Upper lobe of left lung (tissue), 6 donors: ENCODE measurements at places on chromosomes 2 and 18. TPM values are rescaled to one million over a fixed set of nuclear protein-coding genes. Genes with fewer than 3 reads are reported as not detected.

- no peak for DNase-seq
- H3K27me3 ChIP-seq: peaks cover 23% of the 10 kb centered on the region
- H3K27ac ChIP-seq: no peak overlapping the region
- peaks cover 22% of the 10 kb centered on the region for H3K4me1 ChIP-seq
- peak overlapping the region; percentile 57 for H3K4me3 ChIP-seq
Observed at GRCh38 chr2:70901227-70902066, 34.3 kb upstream of the ATP6V1B1 start.

DNA sequence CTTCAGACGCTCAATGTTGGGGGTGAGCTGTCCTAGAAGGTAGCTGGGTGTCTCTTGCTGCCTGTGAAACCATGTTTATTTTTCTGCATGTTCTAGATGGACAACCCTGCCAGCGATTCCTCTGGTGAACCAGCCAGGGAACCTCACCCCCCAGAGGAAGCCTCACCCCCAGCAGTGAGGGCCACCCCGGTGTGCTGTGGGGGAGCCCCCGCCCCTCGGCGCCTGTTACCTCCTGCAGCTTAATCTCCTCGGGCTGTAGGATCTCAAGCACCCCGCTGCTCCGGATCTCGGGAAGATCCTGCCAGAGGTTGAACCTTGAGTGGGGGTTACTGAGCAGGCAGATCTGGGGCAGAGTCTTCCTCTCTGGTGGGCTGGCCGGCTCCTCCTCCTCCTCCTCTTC, 50.0 kb downstream of the SNORC start:
- H3K27ac ChIP-seq: no peak overlapping the region
- no peak for DNase-seq
- no peaks in the 10 kb centered on the region for H3K4me1 ChIP-seq
- H3K36me3 ChIP-seq: no peaks in the 10 kb centered on the region
- no peak overlapping the region for H3K4me3 ChIP-seq

DNA sequence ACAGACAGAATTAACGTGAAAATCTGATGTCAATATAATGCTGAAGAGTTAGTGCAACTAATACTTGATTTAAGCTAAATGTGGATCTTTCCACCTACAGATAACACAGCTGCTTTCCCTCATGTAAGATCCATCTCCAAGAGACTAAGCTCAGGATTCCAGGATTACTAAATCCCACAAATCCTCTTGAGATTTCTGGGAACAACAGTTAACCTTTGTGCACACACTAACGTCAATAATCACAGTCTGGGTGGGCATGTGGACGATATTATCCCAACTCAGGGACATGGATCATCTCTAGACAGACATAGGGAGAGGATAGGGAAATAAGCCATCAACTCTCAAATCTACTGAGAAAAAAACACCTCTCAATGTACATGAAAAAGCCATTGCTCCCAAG, 432.6 kb downstream of the SATB2 start:
- no peaks in the 10 kb centered on the region for H3K4me1 ChIP-seq
- H3K27me3 ChIP-seq: no peaks in the 10 kb centered on the region
- no peak for DNase-seq
- no peak overlapping the region for H3K4me3 ChIP-seq
- no peak overlapping the region for H3K27ac ChIP-seq
- H3K36me3 ChIP-seq: no peaks in the 10 kb centered on the region

GRCh38 chr2:12767541-12767940, 50.8 kb downstream of the TRIB2 start:
- H3K36me3 ChIP-seq: no peaks in the 10 kb centered on the region
- no peak for DNase-seq
- no peaks in the 10 kb centered on the region for H3K27me3 ChIP-seq
- no peak overlapping the region for H3K27ac ChIP-seq

GRCh38 chr2:173232956-173233744, 121.5 kb upstream of the CDCA7 start:
- no peaks in the 10 kb centered on the region for H3K4me1 ChIP-seq
- DNase-seq: no peak
- peaks cover 31% of the 10 kb centered on the region for H3K36me3 ChIP-seq
- H3K27me3 ChIP-seq: no peaks in the 10 kb centered on the region
- H3K4me3 ChIP-seq: no peak overlapping the region
- no peak overlapping the region for H3K27ac ChIP-seq

GRCh38 chr2:142756430-142756829, 121.0 kb upstream of the KYNU start:
- H3K4me3 ChIP-seq: no peak overlapping the region
- no peaks in the 10 kb centered on the region for H3K4me1 ChIP-seq
- H3K27me3 ChIP-seq: no peaks in the 10 kb centered on the region

DNA sequence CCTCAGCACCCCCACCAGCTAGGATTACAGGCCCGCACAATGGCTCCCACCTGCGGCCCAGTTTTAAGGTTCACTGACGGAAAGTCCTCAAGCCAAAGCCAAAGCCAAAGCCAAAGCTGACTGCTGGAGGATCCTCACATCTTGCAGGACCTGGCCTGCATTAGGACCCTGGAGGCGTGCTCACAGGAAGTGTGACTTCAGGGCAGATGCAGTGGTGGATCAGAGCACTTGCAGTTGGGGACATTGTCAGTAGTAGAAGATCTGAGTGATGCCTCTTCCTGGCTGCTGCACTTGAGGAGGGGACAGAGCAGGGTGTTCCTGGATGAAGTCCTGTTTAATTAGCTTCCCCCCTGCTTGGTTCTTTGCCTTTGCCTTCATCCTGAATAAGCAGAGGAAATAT, 69.0 kb upstream of the ALPP start:
- H3K27ac ChIP-seq: no peak overlapping the region
- H3K36me3 ChIP-seq: no peaks in the 10 kb centered on the region
- no peak for DNase-seq
- peaks cover 5% of the 10 kb centered on the region for H3K4me1 ChIP-seq
- no peaks in the 10 kb centered on the region for H3K27me3 ChIP-seq

GRCh38 chr18:3360211-3360610, 89.8 kb upstream of the TGIF1 start:
- DNase-seq: peak; percentile 69
- H3K4me1 ChIP-seq: no peaks in the 10 kb centered on the region
- no peaks in the 10 kb centered on the region for H3K27me3 ChIP-seq
- no peak overlapping the region for H3K27ac ChIP-seq

GRCh38 chr2:196725218-196725617, 74.3 kb downstream of the GTF3C3 start:
- no peaks in the 10 kb centered on the region for H3K27me3 ChIP-seq
- H3K27ac ChIP-seq: no peak overlapping the region
- no peak for DNase-seq
- no peaks in the 10 kb centered on the region for H3K36me3 ChIP-seq
- H3K4me3 ChIP-seq: no peak overlapping the region

ZNF804A gene
- 0.89 TPM for total RNA-seq

DNA sequence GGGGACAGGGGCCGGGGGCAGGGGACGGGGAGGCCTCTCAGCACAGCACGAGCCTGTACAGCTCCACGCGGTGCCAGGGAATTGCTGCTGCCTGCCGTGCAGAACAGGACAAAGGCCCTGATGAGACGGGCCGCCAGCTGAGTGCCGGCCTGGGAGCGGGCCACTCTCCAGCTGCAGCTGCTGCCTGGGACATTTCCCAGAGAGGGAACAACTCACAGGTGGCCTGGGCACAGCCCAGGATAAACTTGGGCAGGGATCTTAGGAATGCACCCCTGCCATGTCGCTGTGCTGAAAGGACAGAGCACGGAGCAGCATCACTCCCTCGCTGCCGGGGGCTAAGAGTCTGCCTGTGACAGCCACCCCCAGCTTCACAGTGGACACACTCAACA, 38.8 kb downstream of the CENPO start:
- H3K36me3 ChIP-seq: peaks cover 15% of the 10 kb centered on the region
- DNase-seq: no peak
- no peaks in the 10 kb centered on the region for H3K27me3 ChIP-seq
- no peak overlapping the region for H3K4me3 ChIP-seq
- H3K4me1 ChIP-seq: peaks cover 9% of the 10 kb centered on the region
- no peak overlapping the region for H3K27ac ChIP-seq

- H3K27me3 ChIP-seq: no peaks in the 10 kb centered on the region
- H3K4me1 ChIP-seq: peaks cover 6% of the 10 kb centered on the region
- no peak for DNase-seq
Observed at GRCh38 chr2:29447513-29447912, 332.3 kb downstream of the CLIP4 start.

DNA sequence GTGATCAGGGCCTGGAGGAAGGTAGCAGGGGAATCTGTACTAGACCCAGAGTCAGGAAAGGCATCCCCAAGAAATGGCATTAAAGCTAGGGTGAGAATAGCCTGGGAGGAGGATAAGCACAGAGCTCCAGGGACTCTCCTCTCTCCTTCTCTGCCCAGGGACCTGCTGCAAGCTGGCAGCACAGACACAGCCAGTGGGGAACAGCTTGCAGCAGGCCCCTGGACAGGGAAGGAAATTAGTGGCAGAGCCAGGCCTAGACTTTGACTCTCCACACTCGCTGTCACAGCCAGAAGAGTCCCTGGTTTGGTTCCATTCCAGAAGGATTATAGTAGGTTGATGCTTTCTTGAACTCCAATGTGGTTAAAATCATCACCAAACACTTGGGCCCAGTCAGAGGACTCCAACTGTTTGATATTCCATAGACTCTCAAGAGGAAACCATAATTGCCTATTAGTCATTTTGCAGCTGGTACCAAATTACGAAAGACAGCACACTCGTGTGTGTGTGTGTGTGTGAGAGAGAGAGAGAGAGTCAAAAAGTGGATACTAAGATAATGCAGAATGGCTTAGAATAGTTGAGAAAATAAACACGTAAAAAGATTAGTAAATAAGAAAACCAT, 95.5 kb upstream of the ATP8B1 start:
- no peaks in the 10 kb centered on the region for H3K4me1 ChIP-seq
- no peaks in the 10 kb centered on the region for H3K36me3 ChIP-seq
- no peak overlapping the region for H3K4me3 ChIP-seq
- DNase-seq: no peak
- no peak overlapping the region for H3K27ac ChIP-seq

DNA sequence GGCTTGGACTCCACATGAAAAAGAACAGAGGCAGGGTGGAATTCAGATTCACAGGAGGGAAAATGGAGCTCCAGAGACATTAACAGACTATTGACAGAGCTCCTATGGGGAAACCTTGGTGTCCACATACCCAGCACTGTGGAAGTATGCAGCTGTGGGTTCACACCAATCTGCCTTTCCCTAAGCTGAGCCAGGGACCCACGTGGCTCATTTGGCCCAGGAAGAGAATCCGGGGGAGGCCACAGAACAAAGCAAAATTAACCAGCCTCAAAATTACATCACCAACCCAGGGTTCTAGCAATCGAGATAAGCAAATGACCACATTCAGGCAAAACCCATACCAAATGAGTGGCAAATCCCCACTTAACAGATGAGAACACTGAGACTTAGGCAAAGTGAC, 105.8 kb upstream of the TWIST2 start:
- no peaks in the 10 kb centered on the region for H3K4me1 ChIP-seq
- no peaks in the 10 kb centered on the region for H3K27me3 ChIP-seq
- H3K4me3 ChIP-seq: no peak overlapping the region
- H3K36me3 ChIP-seq: no peaks in the 10 kb centered on the region

DNA sequence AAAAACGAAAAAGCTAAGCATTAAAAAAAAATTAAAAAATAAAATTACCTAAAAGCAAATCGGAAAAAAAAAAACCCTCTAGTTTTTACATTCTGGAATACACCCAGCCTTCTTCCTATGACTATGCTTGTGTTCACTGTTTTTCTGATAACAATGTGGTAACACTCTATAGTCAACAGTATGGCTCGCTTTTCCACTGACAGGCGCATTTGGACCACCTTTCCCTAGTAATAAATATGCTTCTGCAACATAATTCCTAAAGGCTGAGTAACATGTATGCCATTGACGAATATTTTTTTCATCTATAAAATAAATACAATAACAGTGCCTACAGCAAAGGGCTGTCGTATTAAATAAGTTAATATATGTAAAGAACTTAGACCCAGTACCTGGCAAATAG, 27.9 kb downstream of the NOL10 start:
- H3K27me3 ChIP-seq: no peaks in the 10 kb centered on the region
- no peak overlapping the region for H3K4me3 ChIP-seq
- DNase-seq: no peak
- no peaks in the 10 kb centered on the region for H3K4me1 ChIP-seq
- H3K36me3 ChIP-seq: peaks cover 28% of the 10 kb centered on the region

DNA sequence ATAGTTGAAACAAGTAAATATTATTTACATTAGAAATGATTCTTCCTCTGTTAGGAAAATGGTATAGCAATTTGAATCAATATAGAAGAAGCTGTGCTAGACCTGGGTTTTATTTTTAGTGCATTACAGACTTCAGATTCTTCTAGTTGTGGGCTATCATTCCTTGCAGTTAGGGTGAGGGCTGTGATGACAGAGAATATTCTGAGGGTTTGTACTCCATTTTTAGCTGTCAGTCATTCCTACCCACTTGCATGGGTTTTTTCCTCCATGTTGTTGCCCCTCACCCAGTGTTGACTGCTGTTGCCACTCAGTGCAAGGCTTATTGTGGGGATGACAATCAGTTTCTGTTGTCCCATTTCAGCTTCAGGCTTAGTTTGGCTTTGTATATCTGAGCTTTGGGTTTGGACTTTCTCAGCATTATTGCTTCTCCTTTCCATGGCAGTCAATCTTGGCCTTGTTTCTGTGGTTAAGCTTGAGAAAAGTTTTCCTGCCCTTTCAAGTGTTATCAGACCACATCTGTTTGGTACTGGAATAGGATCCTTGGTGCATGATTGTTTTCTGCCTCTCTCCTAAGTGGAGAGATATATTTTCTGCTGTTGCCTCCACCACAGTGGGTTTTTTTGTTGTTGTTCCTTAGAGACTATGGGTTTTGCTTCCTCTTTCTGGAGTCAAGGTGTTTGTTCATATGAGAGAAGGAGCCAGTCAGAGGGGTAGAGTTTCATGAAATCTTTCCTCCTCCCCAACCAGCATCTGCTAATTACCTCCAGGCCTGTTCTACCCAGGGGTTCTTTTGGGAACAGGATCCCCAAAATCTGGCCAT, 312.7 kb upstream of the CWC22 start:
- no peak overlapping the region for H3K4me3 ChIP-seq
- H3K27ac ChIP-seq: no peak overlapping the region
- H3K27me3 ChIP-seq: no peaks in the 10 kb centered on the region
- H3K36me3 ChIP-seq: no peaks in the 10 kb centered on the region
- no peak for DNase-seq

- H3K27me3 ChIP-seq: no peaks in the 10 kb centered on the region
- H3K4me1 ChIP-seq: peaks cover 15% of the 10 kb centered on the region
- H3K27ac ChIP-seq: no peak overlapping the region
- no peak overlapping the region for H3K4me3 ChIP-seq
Observed at GRCh38 chr18:59509481-59510442, 150.7 kb upstream of the LMAN1 start.

GRCh38 chr2:180289627-180290026, 282.5 kb upstream of the CWC22 start:
- no peaks in the 10 kb centered on the region for H3K4me1 ChIP-seq
- DNase-seq: no peak
- H3K36me3 ChIP-seq: no peaks in the 10 kb centered on the region
- H3K27ac ChIP-seq: no peak overlapping the region
- H3K4me3 ChIP-seq: no peak overlapping the region

CACNB4 gene
- 19.7 TPM for total RNA-seq

ERICH2 gene
- total RNA-seq: 3.5 TPM

DNA sequence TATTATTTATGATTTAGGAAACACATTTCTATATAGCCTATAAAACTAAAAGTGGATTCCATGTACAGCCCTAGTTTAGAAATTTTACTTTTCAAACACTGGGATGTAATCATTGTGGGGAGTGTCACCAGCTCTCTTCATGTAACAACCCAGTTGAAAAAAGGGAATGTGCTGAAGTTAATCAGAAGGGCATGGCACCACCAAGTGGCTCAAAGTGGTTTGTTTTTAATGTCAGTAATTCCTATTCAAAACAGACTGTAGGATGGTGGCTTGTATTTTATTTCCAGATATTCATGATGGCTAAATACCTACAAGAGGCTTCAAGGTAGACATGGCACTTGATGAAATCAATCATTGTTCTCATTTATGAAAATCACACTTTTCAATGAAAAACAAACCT, 58.1 kb upstream of the TMEM182 start:
- no peak overlapping the region for H3K4me3 ChIP-seq
- H3K27me3 ChIP-seq: no peaks in the 10 kb centered on the region
- H3K4me1 ChIP-seq: no peaks in the 10 kb centered on the region
- no peak overlapping the region for H3K27ac ChIP-seq
- H3K36me3 ChIP-seq: no peaks in the 10 kb centered on the region

TTC39C gene
- 31.5 TPM for total RNA-seq
